Fibroblast of skin of abdomen (primary cell): ENCODE measurements at places on chromosomes 3 and 15.

- DNase-seq, result no peak
These were observed 14.7 kb downstream of the VPS39 start for GRCh38 chr15:42193383-42193782.

GRCh38 chr3:71492566-71492965 is 91.0 kb downstream of the FOXP1 start:
- no peak for DNase-seq

DNA sequence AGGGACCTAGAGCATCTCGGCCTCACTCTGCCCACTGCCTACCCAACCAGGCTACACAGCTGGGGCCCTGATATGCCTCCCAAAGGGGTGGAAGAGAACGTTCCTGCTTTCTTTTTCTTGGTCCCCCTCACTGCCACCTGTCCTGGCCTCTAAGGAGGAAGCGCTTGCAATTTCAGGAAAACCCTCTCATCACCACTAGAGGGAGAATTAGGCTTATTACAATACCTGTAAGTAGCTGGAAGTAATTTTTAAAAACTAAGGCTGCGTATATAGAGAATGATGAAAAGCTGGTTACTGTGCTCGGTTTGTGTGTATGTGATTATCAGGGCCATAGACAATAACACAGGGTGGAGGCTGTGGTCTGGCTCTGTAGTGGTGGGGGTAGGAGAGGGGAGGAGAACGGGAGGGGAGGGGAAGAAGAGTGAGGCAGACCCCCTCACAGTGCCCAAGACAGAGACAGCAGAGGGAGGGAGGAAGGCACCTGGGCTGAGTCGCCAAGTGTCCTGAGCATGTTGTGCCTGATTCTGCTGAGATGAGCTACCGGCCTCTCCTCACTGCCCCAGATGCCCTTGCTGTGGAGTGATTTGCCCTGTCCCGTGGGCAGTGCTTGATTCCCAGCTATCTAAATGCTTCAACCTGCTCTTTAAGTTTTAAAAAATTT is 3.3 kb downstream of the GABRG3 start:
- peak; percentile 26 for DNase-seq

- DNase-seq, result peak; percentile 78
These were observed at the start of gene UBE2E2 for GRCh38 chr3:23202921-23203707. Gene UBE2E2, plus strand, starts transcription at chr3:23203327.

DNA sequence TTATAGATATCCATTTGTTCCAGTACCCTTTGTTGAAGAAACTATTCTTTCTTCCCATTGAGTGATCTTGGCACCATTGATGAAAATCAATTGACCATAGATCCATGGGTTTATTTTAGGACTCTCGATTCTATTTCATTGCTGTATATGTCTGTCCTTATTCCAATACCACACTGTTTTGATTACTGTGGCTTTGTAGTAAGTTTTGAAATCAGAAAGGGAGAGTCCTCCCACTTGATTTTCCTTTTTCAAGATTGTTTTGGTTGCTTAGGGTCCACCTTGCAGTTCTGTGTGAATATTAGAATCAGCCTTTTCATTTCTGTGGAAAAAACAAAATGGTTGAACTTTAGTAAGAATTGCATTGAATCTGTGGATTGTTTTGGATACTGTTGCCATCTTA is 20.6 kb upstream of the IL20RB start:
- no peak for DNase-seq

DNA sequence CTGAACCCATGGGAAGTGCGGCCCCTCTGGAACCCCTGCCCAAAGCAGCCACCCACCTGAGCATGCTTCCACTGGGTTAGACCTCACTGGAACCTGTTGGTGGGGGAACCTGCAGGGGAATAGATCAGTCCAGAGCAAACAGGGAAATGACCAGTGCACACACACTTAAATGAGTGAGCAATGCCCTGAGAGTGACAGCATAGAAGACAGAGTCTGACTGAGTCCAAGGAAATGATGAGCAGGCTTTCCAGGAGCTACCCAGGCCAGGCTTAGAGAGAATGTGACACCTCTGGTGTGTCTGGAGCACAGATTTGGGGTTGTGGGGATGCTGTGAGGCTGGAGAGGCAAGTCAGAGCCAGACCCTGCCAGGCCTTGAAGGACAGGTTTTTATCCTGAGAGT is 28.5 kb downstream of the PLA1A start:
- DNase-seq, result no peak

- no peak for DNase-seq
These were observed 14.9 kb downstream of the COLQ start for GRCh38 chr3:15506571-15506970.

DNA sequence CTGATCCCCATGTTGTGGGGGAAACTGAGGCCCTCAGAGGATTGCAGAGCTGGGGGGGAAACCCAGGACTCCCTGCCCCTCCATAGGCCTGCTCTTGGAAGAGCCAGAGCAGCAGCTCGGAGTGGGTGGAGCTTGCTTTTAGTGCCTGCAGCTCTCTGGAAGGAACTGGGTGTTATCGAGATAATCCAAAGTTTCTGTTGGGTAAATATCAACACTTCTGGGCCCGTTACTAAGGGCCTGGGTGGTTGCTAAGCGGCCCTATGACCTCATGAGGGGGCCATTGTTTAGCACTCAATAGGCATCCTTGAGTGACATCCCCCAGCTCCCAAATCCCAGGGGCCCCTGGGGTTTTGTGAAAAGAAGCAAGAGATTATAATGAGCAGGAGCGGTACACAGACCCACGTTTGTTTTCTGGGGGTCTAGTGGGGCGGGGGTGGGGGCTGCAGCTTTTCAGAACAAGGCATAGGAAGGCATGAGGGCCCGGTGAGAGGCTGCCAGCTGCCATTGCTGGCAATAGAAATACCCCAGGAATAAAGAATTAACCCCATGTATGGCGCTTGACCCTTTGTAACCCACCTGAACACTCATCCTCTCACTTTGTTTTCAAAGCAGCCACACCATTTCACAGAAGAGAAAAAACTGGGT is 48.3 kb upstream of the ATP2B2 start:
- no peak for DNase-seq
